ENCODE measurements at places on chromosomes 13 and 19.

DNA sequence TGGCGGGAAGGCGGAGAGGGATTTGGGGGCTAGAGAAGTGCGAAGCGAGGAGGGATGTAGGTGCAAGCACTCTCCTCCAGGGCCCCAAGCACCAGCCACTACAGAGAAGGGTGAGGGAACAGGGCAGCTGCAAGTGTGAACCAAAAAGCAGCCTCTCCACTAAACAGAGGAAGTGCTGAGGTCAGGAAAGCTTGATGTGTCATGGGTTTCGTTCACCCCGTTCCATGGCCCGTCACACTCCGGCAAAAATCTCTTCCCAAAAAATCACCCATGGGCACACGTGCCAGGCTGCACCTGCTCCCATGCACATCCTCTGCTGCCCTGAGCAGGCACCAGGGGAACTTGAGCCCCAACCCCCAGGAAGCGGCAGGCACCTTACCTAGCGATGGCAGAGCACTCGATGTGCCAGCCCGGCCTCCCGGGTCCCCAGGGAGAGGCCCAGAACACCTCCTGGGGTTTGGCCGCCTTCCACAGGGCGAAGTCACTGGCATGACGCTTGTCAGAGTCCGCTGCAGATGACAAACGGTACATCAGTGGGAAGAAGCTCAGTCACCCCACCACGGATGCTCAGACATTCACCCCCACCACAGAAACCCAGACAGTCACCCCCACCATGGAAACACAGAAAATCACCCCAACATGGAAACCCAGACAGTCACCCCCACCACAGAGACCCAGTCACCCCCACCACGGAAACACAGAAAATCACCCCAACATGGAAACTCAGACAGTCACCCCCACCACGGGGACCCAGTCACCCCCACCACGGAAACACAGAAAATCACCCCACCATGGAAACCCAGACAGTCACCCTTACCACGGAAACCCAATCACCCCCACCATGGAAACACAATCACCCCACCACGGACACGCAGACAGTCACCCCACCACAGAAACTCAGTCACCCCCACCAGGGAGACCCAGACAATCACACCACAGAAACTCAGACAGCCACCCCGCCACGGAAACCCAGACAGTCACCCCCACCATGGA lies 29.0 kb downstream of the CARS2 start:
- DNase-seq, result no peak

DNA sequence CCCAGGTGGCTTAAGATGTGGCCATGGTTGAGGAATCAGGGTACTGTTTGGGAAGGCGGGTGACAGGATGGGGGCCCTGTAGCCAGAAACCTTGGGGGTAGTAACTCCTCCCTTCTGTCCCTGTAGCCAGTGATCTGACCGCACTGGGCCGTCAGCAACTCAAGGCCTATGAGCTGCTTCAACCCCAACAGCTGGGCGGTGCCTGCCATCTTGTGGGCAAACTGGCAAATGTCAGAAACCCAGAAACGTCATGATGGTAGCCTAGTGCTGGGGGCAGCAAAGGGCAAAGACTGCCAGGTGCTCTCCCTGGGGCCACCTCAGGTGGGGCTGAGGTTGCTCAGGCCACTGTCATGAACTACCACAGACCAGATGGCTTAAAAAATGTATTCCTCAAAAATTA lies 3.5 kb downstream of the COPE start:
- DNase-seq, result no peak

DNA sequence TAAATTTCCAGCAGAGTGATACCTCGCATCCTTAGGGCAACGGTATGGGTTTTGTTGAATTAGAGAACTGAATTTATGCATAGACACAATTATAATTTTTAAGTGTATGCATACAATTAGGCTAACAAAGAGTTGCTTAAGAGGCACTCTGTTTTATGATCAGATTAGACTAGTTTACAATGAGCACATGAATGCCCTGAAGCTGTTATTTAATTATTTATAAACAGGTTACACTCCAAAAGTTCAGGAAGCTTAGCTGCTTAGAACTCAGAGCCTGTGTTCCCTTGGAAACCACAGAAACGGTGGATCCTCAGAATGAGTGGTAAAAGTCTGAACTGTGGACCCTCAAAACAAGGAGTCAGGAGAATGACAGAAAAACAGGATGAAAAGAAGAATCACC lies 72.5 kb upstream of the FBXL3 start:
- no peak for DNase-seq

DNA sequence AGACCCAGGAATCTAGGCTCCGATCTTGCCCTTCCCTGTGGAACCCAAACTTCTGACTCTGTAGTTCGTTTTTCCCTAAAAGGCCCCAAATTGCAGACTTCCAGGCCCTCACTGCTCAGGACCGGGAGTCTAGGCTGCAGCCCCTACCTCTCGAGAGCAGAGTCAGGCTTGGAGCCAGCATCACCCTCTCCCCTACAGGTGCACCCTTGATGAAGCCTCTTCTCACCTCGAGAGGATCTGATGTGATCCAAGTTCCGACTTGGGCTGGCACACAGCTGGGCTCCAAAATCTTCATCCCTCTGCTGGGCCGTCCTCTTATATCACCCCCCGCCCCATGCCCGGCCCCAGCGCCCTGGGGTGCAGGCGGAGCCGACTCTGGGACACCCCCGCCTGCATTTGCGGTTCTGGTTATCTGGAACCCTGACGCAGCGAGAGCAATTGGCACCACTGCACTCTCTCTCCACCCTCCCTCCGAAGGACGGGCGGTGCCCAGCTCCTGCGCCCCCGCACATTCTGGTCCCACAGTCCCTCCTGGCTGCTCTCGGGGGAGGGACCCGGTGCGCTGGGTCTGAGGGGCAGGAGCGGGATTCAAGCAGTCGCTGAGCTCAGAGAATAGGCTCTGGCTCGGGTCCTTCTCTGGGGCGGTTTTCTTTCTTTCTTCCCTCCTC lies at the start of gene KLK7:
Gene KLK7, minus strand, starts transcription at position 293 of the 668 bp plus-strand sequence. CDS start 1,518 bp downstream, outside the sequence.
- DNase-seq, result no peak

DNA sequence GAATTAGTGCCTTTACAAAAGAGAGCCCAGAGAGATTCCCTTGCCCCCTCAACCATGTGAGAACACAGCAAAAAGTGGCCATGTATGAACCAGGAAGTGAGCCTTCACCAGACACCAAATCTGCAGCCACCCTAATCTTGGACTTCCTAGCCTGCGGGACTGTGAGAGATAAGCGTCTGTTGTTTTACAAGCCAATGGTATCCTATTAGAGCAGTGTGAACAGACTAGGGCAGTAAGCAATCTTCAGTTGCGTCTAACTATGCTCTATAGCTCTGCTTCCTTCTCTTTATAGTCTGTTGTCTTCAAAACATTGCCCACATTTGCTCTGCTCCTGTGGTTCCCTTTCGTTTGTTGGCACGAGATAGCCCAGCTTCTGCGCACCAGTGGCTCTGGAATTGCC lies 109.5 kb upstream of the FNDC3A start:
- no peak for DNase-seq

DNA sequence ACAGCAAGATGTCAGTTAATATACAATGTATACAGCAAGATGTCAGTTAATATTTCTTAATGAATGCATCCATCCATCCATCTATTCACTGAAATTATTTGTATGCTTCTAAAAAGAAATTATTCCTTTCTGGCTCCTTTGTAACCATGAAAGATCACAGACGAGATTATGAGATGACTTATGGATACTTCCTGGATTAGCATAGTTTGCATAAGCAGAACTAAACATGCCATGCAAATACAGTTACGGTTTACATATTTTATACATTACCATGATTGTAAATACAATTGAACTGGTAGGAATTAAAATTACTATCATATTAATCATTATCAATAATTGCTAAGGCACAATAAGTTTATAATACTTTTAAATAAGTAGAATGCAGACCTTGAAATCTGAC lies 32.7 kb downstream of the NALCN start:
- no peak for DNase-seq

DNA sequence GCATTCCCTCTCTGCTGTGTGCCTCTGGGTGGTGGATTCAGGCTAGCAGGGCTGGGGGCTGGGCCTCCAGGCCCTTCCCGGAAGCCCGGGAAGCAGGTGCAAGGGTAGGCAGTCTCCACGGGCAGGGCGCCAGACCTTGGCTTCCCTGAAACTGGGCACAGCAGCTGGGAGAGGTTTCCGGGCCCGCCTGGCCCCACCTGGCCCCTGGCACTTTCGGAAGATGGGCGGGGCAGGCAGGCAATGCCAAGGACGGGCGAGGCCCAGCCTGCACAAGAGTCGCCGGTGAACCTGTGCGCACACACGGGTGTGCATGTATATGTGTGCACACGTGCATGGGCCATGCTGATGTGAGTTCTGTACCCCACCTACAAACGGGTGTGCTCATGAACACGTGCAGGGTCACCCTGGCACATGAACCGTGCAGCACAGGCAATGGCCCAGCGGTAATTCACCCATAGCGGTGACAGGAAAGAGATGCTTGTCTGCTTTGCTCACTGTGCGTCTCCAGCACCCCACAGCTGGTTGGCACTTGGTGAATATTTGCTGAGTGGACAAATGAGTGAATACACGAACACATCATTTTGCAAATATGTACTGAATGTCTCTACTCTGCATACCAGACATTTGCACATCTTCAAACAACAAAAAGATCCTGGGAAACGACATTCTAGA lies 15.3 kb downstream of the GADD45B start:
- no peak for DNase-seq

GRCh38 chr19:23993440-23993839 lies 78.8 kb downstream of the ZNF726 start:
- no peak for DNase-seq

DNA sequence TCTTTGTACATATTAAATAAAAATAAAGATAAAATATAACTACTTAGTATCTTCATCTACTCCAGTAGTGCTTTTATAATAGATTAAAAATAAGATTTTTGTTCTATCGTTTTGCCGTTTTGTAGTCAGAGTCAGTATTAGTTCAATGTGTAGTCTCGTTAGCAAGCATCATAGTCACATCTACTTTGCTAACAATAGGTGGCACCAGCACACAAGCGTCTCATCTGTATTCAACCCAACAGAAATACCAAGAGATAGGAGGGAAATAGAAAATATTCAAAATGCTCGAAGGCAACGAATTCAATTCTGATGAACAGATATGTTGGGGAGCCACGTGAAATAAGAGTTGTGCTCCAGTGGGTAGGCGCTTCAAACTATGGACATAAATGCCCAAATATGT lies 21.4 kb upstream of the MICU2 start:
- DNase-seq, result peak; percentile 46

DNA sequence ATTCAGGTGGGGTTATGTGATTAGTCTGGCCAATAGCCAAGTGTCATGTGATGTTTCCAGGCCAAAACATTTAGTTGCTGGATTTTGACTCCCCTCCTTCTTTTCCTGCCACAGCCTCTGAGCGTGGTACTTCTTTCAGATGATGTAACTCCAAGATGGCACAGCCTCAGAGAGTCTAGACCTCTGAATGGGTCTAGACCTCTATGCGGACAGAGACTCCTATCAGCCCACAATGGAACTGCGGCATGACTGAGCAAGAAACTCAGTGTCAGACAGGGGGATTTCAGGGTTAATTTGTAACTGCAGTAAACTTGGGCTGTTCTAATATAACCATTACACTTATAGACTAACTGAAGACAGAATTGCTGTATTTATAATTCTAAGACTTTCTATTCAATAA lies 42.6 kb upstream of the ZDHHC20 start:
- DNase-seq, result no peak

DNA sequence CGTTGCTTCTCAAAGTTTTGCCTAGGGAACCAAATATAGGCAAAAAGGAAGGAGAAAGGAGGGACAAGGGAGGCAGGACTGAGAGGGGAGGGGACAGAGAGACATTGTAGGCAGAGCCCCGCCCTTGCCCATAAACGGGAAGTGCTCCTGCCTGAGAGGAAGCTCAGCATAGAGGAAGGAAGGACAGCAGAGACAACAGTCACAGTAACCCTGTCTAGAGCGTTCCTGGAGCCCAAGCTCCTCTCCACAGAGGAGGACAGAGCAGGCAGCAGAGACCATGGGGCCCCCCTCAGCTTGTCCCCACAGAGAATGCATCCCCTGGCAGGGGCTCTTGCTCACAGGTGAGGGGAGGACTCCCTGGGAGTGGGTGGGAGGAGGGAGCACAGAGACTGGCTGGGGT lies at the start of gene CEACAM21:
Gene CEACAM21, plus strand, starts transcription at position 169 of the 400 bp plus-strand sequence. Its CDS starts 109 bp downstream, at position 278.
- DNase-seq, result peak; percentile 20

- no peak for DNase-seq
These were observed 83.0 kb downstream of the NUFIP1 start for GRCh38 chr13:44906230-44906629.

GRCh38 chr19:44809577-44810233 lies 802 bp downstream of the BCAM start:
- DNase-seq, result no peak

- DNase-seq, result no peak
These were observed 108.8 kb downstream of the KCTD15 start for GRCh38 chr19:33905473-33905936.

- DNase-seq, result no peak
These were observed 829 bp upstream of the ATCAY start for GRCh38 chr19:3879656-3880055.

DNA sequence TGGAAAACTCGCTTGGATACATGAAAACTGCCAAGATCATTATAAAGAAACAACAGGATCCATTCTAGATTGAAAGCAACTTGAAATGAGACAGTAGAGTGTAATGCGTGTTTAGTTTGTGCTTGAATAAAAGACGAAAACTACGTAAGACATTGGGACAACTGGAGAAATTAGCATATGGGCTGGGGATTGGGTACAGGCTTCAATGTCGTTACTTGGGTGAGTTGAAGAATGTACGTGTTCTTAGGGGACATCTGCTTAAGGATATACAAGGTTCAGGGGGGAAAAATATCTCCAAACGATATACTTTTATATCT lies 471 bp upstream of the ERVK3-1 start:
- no peak for DNase-seq

DNA sequence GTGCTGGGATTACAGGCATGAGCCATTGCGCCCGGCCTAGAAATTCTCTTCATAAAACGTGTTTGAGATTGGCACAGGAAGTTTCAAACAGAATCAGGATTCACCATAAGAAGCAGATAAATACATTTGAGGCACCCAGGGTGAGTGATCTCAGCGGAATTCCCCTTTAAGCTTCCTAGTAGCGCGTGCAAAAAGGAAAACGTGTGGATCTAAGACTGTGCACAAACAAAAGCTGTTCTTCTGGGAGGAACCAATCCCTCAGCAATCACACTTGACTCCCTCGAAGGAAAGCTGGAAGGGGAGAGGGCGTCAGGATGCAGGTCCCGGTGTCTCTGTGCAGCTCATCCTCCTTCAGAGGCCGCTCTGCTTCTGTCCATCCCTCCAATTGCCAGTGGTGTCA lies 15.5 kb downstream of the MCF2L start:
- DNase-seq, result no peak

DNA sequence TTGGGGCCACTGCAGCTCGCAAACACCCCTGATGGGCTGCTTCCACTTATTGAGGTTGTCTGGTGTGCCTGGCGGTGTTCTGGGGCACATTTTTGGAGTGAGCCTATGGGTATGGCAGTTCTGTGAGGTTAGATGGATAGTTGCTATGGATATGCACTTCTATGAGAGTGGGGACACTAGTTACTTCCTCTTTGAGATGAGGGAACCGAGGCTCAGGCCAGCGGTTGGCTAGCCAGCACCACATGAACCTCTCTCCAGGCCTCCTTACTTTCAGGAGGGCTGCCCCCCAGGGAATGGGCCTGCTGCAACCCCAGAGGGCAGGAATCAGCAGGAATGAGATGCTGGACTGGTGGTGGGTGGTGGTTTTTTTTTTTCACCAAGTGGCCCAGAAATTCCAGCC lies 13.5 kb upstream of the PRR19 start:
- no peak for DNase-seq

- DNase-seq, result no peak
These were observed 12.9 kb upstream of the LYPD3 start for GRCh38 chr19:43478323-43478722.
